Activated gamma-delta T cell treated with Interleukin-2 at 50 U/mL for 16 hours (primary cell): ENCODE measurements at places on chromosomes 12 and 14.

DNA sequence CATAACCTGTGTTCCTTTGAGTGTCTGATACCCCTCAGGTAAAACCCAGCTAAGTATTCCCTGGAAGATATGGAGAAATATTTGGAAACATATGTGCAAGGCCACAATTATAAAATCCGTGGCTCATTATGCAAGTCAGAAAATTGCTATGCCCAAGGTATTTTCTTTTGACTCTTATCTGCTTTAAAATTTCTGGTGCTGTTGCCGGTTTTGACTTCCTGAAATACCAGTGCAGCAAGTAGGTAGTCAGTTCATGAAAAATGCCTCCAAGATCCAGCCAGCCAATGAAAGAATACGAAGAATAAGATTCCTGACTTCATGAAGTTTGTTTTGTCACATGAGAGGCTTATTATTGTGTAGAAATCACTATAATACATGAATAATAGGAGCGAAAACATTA is 20.2 kb upstream of the FUT8 start:
- no peak for DNase-seq

- peak; percentile 9 for DNase-seq
These were observed 507 bp downstream of the AHSA1 start for GRCh38 chr14:77458249-77458950.

- DNase-seq = no peak
These were observed 282.5 kb upstream of the AMIGO2 start for GRCh38 chr12:47362126-47362705.

- no peak for DNase-seq
These were observed 106.1 kb downstream of the PTPN11 start for GRCh38 chr12:112524676-112525425.

DNA sequence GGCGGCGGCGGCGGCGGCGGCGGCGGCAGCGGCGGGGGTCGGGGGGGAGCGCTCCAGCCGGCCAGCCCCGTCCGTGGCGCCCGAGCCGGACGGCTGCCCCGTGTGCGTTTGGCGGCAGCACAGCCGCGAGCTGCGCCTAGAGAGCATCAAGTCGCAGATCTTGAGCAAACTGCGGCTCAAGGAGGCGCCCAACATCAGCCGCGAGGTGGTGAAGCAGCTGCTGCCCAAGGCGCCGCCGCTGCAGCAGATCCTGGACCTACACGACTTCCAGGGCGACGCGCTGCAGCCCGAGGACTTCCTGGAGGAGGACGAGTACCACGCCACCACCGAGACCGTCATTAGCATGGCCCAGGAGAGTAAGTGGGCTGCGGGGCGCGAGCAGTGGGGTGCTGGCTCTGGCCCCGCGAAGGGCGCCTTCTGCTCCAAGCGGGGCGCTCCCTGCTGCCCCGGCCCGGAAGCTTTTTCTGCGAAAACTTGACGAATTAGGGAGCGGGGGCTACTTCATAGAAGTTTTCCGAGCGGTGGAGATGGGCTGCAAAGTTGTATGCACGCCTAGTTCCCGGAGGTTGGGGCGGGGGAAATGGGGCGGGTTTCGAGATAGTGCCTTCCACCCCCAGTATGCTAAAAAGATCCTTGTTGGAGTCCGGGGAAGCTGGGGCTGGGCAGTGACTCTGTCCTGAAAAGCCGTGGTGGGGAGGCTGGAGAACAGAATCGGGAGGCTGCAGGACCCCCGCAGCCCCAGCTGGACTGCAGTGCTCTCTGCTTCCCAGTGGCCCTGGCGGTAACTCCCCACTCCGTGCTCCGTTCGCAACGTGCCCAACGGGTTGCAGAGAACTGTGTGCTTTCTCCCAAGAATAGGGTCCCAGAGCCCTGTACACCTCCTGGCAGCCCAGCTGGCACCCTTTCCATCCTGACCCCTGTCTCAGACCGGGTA is 751 bp downstream of the GDF11 start:
- peak; percentile 39 for DNase-seq

DNA sequence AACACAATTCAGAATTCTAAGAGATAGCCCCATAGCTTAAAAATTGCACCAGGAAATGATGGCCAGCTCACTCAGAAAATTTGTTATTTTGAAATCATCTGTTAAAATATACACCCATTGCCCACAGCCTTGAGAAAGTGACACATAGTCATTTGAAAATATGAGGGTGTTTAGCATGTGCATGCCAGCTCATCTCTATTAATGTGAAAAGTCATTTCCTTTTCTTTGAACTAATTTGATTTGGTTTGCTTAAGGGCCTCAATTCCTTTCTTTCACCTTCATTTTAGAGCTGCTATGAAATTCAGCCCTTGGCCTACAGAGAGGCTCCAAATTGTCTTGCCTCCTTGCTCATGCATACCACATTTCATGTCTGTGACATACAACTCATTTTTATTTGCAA is 241.4 kb downstream of the PHLDA1 start:
- no peak for DNase-seq

- no peak for DNase-seq
These were observed 142.3 kb downstream of the DICER1 start for GRCh38 chr14:95015046-95015445.

DNA sequence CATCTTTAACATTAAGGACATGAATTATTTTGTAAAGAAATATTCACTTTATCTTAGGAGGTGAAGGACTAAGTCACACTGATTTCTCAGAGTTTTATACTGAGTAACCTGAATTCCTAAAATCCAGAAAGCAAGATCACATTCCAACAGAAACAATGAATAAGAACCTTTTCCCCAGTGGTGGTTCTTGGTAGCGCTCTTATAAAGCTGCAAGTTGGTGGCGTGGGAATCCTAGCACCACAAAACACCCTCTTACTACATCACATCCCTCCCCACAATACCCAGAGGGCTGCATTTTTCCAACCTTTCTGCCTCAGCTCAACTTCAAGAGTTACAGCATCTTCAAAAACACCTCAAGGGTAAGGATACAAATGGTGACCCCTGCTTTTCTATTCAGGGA is 44.0 kb upstream of the SMUG1 start:
- no peak for DNase-seq

- DNase-seq = no peak
These were observed 1981.7 kb upstream of the FLRT2 start for GRCh38 chr14:83548061-83548839.

DNA sequence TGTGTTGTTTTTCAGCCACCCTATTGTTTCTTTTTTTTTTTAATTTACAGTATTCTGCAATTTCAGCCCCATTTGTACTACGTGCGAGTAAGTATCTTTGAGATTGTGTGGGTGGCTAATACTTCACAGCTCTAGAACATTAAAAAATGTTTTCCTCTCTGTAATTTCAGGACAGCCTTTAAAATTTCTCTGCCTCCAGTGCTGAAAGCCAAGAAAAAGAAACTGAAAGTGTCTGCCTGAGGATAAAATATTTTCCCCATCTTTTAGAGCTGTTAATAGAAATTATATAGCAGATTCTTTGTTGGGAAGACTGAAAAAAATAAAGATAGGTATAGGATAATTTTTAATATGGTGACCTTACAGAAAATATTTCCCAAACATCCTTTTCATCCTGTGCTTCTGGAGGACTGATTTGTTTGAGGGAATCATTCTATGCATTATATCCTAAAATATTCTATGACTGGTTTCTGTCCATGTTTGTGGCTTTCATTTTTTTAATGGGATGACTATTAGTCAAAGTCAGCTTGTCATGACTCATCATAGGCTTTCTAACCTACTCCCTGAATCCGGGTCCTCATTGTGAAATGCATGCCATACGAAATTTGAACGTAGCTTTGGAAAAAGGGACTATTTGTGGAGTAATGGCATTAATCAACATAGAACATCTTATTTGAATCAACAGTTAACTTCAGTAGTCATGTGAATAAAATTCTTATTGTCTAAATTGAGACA is 10.8 kb upstream of the TCTN2 start:
- DNase-seq = no peak

DNA sequence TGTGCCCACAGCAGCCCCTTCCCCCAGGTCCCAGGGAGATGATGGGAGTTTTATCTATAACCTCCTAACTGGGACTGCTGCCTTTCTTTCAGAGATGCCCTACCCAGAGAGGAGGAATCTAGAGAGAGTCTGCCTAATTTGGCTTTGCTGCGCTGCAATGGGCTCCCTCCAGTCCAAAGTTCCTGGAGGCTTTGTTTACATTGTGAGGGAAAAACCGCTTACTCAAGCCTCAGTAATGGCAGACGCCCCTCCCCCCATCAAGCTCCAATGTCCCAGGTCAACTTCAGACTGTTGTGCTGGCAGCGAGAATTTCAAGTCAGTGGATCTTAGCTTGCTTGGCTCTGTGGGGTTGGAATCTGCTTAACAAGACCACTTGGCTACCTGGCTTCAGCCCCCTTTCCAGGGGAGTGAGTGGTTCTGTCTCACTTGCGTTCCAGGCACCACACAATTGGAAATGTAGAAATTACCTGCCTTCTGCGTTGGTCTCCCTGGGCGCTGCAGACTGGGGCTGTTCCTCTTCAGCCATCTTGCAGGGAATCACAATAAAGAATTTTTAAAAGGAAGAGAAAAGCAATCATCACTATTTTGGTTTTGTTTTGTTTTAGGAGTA is 262.5 kb downstream of the FOXG1 start:
- DNase-seq = no peak

- DNase-seq = no peak
These were observed 460.9 kb upstream of the SYT1 start for GRCh38 chr12:78403681-78404080.

DNA sequence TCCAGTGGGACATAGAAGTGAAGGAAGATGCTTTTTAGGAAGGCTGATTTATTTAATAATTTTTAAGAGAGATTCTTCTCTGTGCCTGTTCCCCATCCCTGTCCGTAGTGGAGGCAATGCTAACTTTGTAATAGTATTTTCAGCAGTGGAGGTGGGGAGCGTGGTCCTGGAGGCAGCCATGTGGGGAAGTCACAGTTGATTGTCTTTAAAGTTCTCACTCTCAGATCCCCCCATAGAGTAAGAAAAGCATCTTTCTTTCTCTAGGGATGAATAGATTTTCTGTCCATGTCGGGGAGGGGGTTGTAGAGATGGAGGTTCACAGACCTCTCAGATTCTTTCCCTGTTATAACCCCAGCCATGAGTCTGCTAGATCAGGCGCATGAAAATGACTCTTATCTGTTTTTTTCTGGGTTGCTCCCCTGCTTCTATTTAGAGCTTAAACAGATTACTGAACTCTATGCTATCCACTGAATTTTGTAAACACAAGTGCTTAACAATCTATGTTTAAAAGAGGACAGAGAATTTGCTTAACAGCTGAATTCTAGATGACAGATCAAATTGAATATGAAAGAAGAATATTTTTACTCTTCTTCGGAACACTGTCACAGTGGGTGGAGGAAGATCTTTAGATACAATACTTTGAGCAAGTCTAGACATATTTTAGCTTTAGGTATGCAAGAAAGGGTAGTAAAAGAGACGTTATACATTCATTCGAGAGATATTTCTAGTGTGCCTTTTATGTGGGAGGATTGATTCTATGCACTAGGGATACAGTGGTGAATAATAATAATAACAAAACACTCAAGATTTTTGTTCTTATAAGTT is 25.3 kb downstream of the TMEM117 start:
- no peak for DNase-seq

GRCh38 chr12:53505555-53506449 is 1.5 kb downstream of the NPFF start:
- no peak for DNase-seq

GRCh38 chr12:56229916-56230431 is at the start of gene SLC39A5:
TSS of gene SLC39A5 (plus strand) at chr12:56230051. CDS start at chr12:56231275, 1,224 bp downstream.
- DNase-seq = no peak

DNA sequence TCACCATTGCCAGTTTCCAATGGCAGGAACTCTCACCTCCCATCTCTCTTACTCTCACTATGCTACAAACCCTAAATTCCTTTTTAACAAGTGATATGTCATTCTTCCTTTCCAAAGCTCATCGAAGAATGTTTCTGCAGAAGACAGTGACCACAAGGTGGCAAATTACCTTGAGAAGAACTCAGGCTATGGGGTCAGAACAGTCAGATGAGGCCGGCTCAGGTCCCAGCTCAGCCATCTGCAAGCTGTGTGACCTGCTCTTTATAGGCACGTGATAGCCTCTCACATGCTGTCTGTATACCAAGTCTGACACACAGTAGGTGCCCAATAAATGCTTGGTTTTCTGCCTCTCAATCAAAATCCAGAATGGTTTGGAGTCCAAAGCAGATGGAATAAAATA is 80.7 kb downstream of the FOXN3 start:
- no peak for DNase-seq

GRCh38 chr12:90428465-90428864 is 526.5 kb downstream of the CCER1 start:
- no peak for DNase-seq

- no peak for DNase-seq
These were observed 139.8 kb downstream of the NEDD1 start for GRCh38 chr12:97046901-97047300.

DNA sequence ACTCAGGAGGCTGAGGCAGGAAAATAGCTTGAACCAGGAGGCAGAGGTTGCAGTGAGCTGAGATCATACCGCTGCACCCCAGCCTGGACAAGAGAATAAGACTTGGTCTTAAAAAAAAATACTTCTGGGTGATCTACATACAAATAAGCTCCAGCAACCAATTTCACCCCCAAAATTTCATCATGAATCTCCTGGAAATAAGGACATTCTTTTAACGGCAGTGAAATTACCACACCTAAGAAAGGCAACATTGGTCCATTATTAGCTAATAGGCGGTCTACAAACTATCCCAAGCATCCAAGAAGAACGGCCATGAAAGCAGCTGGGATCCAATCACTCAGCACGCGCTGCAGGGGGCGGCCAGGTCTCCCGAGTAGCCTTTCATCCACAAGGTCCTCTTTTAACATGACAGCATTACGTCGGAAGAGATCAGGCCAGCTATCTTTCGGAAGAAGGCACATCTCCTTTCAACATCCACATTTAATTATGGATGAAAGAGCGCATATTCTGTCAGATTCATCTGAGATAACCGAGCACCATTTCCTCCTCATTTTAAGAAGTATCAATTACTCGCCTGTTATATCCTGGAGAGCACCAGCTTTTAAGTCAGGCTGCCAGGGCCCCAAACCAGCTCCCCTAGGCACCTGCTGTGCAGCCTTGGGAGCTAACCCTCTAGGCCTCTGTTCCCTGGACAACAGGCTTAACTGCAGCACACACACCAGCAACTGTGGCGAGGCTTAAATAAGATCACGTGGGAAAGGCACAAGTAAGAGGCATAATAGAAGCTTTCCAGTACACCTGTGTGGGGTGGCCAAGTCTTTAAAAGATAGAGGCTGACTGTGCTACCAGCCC is 4.2 kb downstream of the SLC15A4 start:
- DNase-seq = no peak

- no peak for DNase-seq
These were observed 83.0 kb upstream of the FAR2 start for GRCh38 chr12:29066011-29066588.

GRCh38 chr12:119147847-119148448 is 30.8 kb upstream of the HSPB8 start:
- DNase-seq = no peak

GRCh38 chr12:19822476-19822875 is 383.2 kb downstream of the AEBP2 start:
- DNase-seq = no peak
